ENCODE measurements at places on chromosomes 16 and 17.
A peak's percentile ranks its signal among the peaks of the same experiment; 100 is the strongest.

DNA sequence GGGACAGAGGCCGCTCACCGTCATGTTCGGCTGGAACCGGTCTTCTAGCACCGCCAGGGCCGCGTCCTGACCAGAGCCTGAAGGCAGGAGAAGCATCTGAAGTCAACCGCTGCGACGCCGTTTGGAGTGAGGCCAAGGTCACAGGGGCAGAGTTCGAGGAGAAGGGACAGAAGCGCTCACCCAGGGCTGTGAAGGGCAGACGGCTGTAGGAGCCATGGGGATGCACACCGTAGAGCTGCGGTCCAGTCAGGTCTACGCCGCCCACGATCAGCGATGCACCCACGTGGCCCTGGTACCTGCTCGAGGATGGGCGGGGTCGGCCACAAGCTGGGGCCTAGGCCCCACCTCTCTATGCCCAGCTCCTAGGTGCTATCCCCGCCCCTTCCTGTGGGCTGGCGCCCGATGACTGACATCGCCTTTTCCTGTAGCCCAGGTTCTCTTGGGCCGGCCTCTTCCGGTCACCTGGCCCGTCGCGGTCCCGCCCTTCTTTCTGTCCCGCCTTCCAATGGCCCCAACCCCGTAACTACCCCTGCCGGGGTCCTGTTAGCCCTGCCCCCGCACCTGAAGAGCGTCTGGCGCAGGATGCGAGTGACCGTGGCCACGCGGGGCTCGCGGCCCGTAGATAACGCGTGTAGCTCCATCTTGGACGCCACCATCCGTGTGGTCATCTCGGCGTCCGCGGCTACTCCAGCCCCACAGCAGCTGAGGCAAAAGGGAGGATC is 1.1 kb downstream of the PSMB10 start:
- peak; percentile 98 for DNase-seq

DNA sequence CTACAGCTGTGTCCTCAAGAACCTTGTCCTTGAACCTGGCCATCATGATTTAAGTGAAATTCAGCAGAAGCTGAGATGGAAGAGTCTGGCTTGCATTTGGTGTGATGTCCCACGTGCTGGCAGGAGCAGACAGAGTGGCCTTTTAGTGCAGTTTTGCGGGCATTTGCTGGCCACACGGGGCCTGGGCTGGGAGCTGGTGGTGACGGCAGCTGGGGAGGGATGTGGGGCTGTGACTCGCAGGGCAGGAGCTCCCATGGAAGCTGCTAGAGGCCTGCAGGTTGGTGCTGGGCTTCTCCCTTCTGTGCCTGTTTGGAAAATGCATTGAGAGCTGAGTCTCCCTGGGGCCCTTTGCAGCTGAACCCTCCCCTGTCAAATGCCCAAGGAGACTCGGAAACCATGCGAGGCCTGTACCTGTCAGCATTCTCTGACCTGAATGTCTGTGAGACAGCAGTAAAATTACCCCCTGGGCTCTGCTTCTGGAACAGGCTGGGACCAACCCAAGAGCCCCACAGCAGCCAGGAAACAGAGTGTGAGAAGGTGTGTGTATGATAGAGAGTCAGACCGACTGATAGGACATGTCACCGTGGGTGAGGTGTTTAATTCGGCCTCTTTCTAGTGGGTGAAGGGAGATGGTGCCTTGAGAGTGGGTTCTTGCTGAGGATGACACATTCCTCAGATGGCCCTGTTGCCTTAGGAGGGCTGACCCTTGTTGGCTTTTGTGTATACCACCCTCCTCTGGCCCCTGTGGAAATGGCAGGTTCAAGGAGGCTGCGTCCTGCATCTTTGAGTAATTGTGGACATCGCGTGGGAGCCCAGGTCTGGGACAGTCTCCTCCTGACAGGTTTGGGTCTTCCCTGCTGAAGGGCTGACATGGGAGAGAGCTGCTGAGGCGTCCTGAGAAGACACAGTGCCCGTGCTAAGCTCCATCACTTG is 145.5 kb downstream of the MSI2 start:
- no peak for DNase-seq

GRCh38 chr17:71085238-71086033 is 916.1 kb downstream of the KCNJ2 start:
- no peak for DNase-seq

GRCh38 chr17:63431939-63432804 is 13.9 kb downstream of the CYB561 start:
- no peak for DNase-seq

DNA sequence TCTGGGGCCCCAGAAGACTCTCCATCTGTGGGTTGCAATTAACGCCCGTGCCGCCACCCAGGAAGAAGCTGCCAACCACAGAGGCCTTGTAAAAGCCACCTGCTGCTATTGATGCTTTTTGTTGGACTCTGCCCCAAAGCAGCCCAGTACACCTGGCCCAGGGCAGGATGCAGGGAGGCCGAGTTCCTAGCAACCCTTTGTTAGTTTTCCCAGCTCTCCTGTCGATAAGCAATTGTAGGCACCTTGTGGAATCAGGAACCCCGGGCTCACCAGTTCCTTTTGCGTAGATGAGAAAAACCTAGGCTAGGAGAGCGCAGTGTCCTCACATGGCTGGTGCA is 103.3 kb downstream of the ABCC6 start:
- no peak for DNase-seq

GRCh38 chr17:80260791-80261158 is at the start of gene RNF213:
RNF213 (plus strand) TSS chr17:80260852; CDS start chr17:80263682, 2,830 bp downstream.
- peak; percentile 65 for DNase-seq

DNA sequence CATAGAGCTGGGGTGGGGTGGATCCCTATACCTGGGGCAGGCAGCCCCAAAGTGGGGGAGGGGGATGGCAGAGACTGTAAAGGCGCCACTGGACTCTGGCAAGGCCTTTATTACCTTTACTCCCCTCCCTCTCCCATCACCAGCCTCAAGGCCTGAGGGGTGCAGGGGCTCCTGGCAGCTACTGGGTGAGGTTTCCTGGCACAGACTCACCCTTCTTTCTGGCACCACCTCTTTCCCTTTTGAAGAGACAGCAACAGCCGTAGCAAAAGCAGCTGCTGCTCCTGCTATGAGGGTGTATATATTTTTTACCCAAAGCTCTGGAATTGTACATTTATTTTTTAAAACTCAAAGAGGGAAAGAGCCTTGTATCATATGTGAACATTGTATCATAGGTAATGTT is 17.6 kb downstream of the RAPGEFL1 start:
- no peak for DNase-seq

DNA sequence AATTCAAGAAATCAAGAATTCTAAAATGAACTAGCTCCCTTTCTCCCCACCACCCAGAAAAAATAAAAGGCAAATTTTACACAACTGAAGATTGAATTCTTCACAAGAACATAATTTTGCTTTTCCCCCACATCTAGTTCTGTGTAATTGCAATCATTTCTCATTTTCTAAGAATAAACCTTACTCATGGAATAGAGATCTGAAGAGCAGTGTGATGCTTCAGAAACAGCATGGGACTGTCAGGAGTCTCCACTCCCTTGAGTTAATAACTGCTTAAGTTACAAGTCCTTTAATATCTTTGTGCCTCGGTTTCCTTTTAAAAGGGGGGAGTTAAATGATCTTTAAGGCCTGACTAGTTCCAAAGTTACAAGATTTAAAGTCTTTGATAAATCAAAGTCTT is 53.7 kb downstream of the CACNG1 start:
- no peak for DNase-seq

DNA sequence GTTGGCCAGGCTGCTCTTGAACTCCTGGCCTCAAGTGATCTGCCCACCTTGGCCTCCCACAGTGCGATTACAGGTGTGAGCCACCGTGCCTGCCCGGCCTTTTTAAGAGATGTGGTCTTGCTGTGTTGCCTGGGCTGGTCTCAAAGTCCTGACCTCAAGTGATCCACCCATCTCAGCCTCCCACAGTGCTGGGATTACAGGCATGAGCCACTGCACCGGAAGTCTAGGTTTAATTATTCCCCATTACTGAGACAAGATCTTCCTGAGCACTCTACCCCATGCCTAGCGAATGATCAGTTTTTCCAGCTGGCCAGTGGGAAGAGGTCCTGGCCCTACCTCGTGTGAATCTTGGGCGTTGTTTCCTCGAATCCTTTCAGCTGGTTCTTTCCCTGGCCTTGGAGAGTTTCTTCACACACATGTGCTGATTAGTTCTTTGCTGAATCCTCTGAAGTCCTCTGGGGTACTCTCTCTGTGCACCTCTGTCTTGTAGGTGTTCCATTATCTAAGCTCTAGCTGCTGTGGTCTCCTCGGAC is 18.9 kb downstream of the C16orf54 start:
- DNase-seq: no peak

GRCh38 chr17:77428020-77428748 is 287.4 kb downstream of the SEC14L1 start:
- no peak for DNase-seq

DNA sequence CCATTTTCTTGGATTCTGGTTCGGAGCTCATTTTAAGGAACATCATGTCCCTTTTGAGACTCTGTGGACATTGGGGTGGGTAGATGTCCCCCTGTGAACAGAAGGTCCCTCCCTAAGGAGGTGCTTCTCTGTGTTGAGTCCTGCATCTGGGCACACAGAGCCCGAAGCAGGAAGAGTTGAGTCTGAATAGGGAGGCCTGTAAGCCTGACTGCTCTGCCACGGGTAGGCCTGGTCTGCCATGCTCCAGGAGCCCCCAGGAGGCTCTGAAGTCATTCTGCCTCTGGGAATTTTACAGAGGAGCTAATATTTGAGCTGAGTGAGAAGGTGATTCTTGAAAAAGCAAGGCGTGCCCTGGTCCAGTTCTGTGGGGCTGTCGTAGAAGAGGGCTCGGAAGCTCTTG is 50.6 kb downstream of the TENT4B start:
- no peak for DNase-seq

DNA sequence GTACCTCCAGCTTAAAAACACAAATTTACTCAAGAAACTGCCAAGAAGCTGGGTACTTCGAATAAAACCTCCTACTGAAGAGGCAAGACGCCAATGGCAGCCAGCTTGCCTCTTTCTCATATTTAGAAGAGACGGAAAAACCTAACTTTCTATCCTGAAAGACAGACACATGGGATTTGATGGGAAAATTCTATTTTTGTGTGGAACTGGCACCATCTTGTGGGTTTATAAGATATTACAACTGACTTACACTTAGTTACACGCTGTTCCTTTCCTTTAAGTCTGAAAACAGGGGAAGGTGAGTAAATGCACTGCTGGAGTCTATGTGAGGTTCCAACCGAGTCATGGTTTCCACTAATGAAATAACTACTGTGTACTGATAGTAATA is 10.3 kb downstream of the ZNF18 start:
- no peak for DNase-seq

DNA sequence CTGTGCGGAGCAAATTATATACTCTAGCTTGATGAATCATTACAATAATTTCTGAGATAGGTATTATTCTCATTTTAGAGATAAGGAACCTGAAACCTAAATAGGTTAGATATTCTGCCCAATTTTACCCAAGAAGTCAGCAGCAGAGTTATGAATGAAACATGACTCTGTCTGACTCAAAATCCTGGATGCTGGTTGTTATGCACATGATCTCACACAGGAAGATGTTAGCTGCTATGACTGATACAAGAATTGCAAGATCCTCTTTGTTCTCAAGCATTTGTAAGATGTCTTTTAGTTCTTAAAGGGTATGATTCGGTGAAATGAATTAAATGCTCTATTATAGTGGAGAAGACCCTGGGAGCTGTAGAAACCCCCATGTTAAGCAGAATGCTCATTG is 447.8 kb downstream of the KIF2B start:
- DNase-seq: no peak

All from CD4-positive, alpha-beta T cell treated with Interleukin-12 subunit alpha and Interleukin-12 subunit beta, for 1 hour (primary cell).